ENCODE measurements at places on chromosomes 7 and 10. TPM values are rescaled to one million over a fixed set of nuclear protein-coding genes. Genes with fewer than 3 reads are reported as not detected.

DNA sequence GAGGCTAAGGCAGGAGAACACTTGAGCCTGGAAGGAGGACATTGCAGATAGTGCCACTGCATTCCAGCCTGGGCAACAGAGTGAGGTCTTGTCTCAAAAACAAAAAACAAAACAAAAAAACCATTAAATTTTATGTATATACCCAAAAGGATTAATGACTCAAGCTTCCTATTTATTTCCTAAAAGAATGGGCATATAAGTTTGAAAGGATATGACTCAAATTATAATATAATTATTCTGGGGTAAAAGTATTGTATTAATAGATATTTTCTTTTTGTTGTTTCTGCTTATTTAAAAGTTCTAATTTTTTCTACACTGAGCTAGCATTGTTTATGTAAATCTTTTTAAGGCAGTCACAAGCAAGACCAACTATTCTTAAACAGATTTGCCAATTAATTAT, 42.2 kb upstream of the CABCOCO1 start:
- H3K27ac ChIP-seq: no peak overlapping the region
- H3K36me3 ChIP-seq: no peaks in the 10 kb centered on the region
- H3K4me1 ChIP-seq: no peaks in the 10 kb centered on the region

DNA sequence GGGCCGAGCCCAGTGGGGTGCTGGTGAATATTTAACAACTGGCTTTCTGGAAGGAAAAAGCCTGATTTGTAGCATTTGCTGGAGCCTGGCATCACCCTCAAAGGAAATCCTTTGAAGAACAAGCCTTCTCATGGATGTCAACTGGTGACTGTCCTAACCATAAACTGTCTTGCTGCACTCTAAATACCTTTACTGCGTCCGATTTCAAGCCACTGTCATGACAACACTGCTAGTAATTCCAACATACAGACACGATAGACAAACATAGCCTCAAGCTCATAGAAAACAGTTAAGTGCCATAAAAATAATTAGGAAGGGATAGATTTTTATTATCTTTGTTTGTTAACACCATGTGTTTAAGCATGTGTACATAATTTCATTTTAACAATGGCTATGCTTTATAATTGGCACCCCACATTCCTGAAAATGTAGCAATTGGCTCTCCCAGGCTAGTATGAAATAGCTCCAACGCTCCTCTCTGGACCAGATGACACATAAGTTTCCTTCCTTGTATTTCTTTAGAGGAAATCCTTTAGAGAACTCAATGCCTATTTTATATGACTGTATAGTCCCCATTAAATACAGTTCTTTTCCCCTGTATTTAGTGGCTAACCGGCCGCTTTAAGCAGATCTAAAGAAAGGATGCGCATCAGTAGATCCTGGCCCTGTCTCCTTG, 273.4 kb downstream of the PRPF18 start:
- no peak overlapping the region for H3K27ac ChIP-seq
- no peaks in the 10 kb centered on the region for H3K27me3 ChIP-seq
- H3K36me3 ChIP-seq: no peaks in the 10 kb centered on the region
- H3K4me1 ChIP-seq: peaks cover 15% of the 10 kb centered on the region

DNA sequence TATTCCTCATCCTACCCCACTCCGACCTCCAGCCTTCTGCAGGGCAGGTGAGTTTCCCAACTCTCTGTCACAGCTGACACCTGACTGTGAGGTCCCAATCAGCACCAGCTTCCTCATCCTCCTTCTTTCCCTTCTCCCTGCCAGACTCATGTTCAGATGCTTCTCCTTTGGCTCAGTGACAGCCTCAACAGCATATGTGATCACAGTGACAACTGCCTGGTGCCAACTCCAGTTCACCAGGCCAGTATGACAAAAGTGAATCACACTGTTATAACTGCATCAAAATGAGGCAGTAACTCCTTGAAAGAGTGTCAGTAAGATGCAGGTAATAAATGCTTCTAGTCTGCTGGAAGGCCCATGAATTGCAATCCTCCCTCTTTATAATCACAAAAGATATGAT, 46.8 kb upstream of the NFE2L3 start:
- H3K36me3 ChIP-seq: no peaks in the 10 kb centered on the region
- H3K4me3 ChIP-seq: no peak overlapping the region
- no peak overlapping the region for H3K27ac ChIP-seq
- no peaks in the 10 kb centered on the region for H3K27me3 ChIP-seq
- no peak for DNase-seq
- H3K4me1 ChIP-seq: no peaks in the 10 kb centered on the region

DNA sequence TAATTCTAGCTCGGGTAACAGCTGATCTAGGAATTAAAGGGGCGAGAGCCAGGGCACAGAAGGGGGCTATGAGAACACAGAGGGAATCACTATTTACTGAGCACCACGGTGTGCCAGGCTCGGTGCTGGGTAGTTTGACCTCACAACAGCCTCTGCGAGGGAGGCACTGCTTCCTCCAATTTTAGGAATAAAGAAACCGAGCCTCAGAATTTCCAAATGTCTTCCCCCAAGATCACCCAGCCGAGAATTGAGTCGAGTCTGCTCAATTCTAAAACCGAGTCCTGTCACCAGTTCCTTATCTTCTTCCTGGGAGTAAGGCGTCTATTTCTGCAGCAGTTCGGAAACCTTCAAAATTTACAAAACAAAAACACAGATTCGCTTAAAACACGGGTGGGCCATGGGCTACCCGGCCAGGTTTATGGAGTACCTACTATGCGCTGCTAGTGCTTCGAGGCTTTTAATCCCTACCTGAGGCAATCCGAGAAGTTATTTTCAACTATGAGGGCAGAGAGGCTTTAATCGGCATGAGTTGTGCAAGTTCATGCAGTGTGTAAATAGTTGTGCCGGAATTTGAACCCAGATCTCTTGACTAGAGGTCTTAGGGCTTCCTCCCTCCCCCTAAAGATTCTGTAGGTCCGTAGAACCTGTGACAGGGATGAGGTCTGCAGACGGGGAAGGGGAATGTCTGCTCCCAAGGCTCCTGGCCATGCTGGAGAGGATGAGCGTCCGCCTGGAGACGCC, 872 bp upstream of the HMX2 start:
- H3K4me1 ChIP-seq: peaks cover 44% of the 10 kb centered on the region
- H3K27ac ChIP-seq: no peak overlapping the region
- H3K36me3 ChIP-seq: no peaks in the 10 kb centered on the region

DNA sequence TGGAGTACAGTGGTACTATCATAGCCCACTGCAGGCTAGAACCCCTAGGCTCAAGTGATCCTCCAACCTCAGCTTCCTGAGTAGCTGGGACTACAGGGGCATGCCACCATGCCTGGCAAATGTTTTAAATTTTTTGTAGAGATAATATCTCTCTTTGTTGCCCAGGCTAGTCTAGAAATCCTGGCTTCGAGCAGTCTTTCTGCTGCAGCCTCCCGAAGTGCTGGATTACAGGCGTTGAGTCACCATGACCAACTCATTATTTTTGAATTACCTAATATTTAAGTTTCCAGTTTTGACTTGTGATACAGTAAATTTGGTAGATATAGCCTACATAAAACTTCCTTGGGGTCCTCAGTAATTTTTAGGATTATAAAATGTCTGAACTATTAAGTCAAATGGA, 74.1 kb downstream of the RUNDC3B start:
- no peak overlapping the region for H3K4me3 ChIP-seq
- H3K27me3 ChIP-seq: no peaks in the 10 kb centered on the region
- no peak overlapping the region for H3K27ac ChIP-seq
- H3K4me1 ChIP-seq: no peaks in the 10 kb centered on the region
- no peak for DNase-seq

- H3K27me3 ChIP-seq: no peaks in the 10 kb centered on the region
- H3K27ac ChIP-seq: no peak overlapping the region
- H3K4me1 ChIP-seq: no peaks in the 10 kb centered on the region
- H3K4me3 ChIP-seq: no peak overlapping the region
- DNase-seq: no peak
Measured at GRCh38 chr10:133299224-133299623, 9.4 kb downstream of the TUBGCP2 start.

GRCh38 chr10:123868038-123869019, 23.3 kb downstream of the CPXM2 start:
- H3K27me3 ChIP-seq: no peaks in the 10 kb centered on the region
- H3K36me3 ChIP-seq: no peaks in the 10 kb centered on the region
- no peak overlapping the region for H3K4me3 ChIP-seq
- H3K4me1 ChIP-seq: no peaks in the 10 kb centered on the region
- DNase-seq: no peak

GRCh38 chr7:14606101-14606500, 296.4 kb downstream of the DGKB start:
- no peaks in the 10 kb centered on the region for H3K36me3 ChIP-seq
- no peak overlapping the region for H3K27ac ChIP-seq
- H3K4me3 ChIP-seq: no peak overlapping the region
- no peak for DNase-seq
- no peaks in the 10 kb centered on the region for H3K27me3 ChIP-seq

Gene RUFY2
- 9.2 TPM for total RNA-seq

Gene LSM8
- total RNA-seq: 18.2 TPM

Gene AQP1
- 167 TPM for total RNA-seq

Gene UFSP1
- total RNA-seq: 1.0 TPM

Gene RNF32
- total RNA-seq: 0.75 TPM

Gene SPDYE2
- not detected for total RNA-seq

Gene CYP2C9
- not detected for total RNA-seq

Gene NEURL1
- 0.64 TPM for total RNA-seq

Gene LIPM
- not detected for total RNA-seq

Gene SEMA4G
- total RNA-seq: 1.1 TPM

Gene AGR3
- not detected for total RNA-seq
